Left renal cortex interstitium (tissue), 4 donors: ENCODE measurements at places on chromosomes 16 and 17. TPM values are rescaled to one million over a fixed set of nuclear protein-coding genes. Genes with fewer than 3 reads are reported as not detected.

DNA sequence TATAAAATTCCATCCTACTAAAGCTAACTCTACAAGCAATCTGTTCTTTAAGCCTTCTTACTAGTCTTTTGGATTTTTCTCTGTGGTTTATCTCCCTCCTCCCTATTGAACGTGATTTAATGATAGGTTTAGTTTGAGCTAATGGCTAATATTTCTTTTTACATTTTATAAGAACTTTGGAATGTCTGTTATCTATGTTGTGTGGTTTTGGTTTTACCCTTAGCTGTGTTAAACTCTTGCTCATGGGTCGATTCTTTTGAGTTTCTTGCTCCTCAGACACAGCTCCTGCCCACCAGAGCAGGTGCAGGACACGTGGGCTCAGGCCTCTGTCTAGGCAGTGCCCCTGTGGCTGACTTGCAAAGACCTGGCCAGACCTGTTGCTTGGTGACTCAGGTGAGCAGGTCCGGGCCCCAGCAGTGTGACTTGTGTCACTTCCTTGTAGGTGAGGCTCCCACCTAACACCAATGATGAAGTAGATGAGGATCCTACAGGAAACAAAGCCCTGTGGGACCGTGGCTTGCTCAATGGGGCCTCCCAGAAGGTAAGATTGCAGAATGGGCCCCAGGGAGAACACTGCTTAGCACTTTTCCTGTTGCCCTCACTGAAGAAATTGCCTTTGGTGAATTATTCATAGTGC is 45.1 kb downstream of the SF3B3 start:
- no peak for DNase-seq

- no peak for DNase-seq
Measured at GRCh38 chr16:70577256-70577698, 53.7 kb downstream of the SF3B3 start.

DNA sequence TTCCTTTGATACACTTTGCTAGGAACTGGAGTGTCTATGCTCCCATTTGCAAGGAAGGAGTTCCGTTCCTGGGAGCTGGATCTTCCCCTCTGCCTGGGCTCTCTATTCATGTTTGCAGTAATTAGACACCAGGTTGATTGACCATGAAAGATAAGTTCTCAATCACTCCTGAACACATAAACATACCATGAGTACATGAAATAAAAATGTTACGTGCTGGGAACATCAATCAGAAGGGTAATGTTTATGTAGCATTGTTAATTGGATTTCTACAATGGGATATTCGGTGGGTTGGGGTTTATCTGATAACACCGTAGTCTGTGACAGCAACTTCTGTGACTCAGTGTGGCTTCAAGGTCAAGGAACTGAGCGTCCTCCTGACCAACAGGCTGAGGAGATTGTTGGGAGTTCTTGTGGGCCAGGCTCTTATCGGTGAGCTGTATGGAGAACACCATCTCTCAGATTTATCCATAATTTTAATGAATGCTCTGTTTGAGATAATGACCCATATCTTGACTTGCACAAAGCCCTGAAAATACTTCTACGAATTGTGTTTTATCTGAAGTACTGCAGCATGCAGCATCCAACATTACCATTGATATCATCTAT is 136.4 kb downstream of the NPIPB5 start:
- DNase-seq: no peak

The LPO gene
- polyA plus RNA-seq: 0.25 TPM

DNA sequence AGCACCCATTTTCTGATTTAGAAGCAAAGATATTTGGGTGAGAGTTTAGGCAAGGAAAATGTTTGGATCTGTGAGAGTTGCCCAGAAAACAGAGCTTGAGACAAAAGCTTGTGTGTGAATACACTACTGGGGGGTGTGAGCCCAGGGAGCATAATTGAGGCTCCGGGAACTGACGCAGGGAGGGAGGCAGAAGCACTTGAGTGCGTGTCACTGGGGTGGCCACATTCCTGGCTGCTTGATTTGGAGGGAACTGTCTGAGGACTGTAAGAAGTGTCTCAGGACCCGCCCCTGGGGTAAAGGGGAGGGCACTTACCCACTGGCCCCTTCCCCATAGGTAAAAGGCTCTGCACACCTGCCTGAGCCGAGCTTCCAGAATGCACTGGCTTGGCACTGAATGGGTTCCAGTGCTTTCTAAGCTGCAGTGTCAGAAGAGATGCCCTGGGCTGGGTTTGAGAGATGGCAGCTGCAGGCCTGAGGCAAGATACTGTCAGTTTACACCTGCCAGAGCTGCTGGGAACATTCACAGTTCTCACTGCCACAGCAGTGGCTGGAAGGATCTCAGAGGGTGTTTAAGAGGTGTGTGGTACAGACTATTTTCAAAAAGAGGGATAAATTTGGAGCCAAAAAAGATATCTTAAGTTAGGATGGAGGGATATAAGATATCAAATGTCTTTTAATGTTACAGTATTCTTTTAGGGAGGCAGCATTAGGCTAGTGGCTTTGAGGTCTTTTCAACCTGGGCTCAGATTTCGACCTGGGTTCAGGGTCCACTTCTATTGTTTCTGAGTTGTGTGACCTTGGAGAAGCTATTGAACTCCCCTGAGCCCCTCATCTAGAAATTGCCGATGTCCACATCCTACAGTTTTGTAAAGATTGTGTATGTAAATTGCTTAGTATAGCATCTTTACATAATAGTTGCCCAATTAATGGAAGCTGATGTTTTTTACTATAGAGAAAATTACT is 6.9 kb upstream of the TEX2 start:
- no peak for DNase-seq

DNA sequence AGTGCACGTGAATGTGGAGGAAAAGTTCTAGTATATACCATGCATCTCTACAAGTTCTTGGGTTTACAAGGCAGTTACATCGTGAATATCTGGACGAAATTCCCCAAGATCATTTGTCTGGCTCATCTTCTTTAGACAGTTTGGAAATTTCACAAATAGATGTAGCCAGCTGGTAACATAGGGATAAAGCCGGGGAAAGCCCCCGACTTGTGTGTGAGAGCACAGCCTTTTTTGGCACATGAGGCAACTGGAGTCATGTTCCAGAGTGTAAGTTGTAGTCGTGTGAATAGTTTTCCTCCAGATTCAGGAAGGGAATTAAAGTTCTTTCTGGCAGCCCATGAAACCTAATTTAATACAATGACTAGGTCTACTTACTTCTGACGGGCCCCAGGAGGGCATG is 62.3 kb downstream of the MARCHF10 start:
- DNase-seq: no peak

GRCh38 chr16:12061336-12062055 is 85.0 kb downstream of the SNX29 start:
- no peak for DNase-seq

- no peak for DNase-seq
Measured at GRCh38 chr16:87017371-87018012, 299.7 kb downstream of the C16orf95 start.

DNA sequence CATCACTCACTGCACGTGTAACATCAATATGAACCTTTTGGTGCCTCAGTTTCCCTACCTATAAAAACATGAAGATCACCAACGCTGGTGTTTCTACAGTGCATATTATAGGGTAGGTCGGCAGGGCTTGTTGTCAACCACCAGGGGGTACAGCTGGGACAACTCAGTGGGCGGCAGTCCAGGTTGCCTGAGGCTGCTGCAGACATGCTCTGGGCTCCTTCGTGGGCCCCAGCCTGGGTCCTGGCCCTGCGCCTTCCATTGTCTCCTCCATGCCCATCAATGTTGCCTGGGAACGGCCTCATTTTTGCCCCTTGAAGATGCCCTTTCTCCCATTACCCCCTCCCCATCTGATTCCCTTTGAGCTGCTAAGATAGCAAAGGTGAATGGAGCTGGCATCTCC is 89.8 kb downstream of the GSG1L start:
- no peak for DNase-seq

DNA sequence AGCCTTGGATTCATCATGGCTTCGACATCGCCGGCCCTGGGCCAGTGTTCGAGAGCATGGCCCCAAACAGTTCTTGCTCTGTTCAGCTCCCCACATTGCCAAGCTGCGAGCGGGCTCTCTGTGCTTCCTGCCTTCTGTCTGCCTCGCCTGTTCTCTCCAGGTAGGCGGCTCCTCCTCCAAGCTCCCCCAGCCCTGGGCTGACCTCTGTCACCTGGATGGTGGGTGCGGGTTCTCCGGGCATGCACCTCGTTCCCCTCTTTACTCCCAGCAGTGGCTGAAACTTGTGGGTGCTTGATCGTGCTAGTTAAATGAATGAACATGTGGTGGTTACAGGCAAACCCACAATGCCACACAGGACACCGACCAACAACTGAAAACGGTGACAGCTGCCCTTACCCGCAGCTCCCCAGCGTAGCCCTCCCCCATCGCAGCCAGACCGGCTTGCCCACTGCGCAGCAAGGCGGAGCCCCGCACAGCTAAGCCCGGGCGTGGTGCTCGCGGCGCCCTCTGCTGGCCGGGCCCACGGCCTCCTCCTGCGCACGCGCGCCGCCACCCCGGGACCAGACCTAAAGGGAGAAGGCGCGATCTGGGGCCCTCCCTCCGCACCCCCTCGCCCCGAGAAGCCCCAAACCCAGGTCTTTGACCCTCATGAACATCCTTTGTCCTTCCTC is 23.0 kb upstream of the EIF1 start:
- DNase-seq: no peak

DNA sequence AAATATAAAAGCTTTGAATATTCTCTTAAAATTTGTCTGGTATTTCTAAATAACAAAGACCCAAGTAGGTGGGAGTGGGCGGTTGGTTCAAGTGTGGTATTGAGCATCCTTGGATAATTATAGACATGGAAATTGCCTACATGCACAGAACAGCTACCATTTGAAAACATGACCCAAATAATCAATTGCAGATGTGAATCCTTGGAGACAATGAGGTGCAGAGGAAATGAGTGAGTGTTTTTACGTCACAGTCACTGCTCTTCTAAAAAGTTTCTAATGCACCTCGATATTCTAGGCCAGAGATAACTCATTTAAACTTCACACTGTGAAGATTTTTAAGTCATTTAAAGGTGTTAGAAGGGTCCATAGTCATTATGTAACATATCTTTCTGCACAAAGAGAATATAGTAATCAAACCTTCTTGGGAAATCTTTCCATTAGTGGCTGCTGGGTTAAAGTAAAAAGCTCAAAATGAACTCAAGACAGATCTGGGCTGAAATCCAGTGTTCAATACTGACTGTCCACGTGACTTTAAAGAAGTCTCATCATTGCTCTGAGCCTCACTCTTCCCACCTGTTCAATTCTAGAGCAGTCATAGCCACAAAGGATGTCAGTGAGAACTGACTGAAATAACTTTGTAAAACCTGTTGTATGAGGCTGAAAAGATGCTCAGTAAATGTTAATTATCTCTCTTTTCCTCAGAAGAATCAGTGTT is 144.5 kb downstream of the CDH11 start:
- DNase-seq: no peak

GRCh38 chr16:31696968-31697743 is 169.5 kb downstream of the AHSP start:
- no peak for DNase-seq

DNA sequence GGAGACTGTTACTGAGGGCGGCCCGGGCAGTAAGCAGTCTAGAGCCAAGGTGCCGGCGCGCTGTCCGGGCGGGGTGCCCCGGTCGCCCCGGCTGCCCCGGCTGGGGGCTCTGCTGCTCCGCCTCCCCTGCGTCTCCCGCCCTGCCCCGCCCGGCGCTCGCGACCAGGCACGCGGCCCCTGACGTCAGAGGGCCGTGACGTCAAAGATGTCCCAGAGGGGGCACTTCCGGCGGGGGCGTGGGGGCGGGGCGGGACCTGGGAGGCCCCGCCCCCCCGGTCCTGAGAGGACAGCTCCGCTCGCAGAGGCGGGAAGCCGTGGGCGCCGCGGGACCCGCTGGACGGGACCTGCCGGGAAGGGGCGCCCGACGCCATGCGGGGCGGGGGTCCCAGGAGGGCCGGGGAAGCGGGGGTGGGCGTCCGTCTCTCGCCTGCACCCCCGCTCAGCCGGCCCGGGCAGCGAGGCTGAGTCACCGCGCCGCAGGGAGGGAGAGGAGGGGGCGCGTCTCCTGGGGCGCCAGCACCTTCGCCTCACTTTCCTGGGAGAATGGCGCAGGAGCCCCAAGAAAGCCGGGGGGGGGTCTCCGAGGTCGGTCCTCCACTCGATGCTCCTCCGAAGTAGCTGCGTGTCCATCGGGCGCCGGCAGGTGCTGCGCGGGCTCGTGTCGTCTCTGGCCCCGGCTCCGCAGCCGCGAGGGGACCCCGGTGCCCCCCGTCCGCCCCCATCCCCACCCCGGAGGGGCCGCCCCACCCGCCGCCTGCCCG is 4.4 kb upstream of the HIC1 start:
- DNase-seq: no peak

- DNase-seq: no peak
Measured at GRCh38 chr16:680625-680945, 375 bp downstream of the STUB1 start.

- no peak for DNase-seq
Measured at GRCh38 chr16:49630783-49631182, 225.1 kb downstream of the ZNF423 start.

GRCh38 chr17:79628861-79629547 is 18.2 kb upstream of the RBFOX3 start:
- DNase-seq: no peak

- no peak for DNase-seq
Measured at GRCh38 chr16:76900285-76901263, 290.4 kb upstream of the MON1B start.

DNA sequence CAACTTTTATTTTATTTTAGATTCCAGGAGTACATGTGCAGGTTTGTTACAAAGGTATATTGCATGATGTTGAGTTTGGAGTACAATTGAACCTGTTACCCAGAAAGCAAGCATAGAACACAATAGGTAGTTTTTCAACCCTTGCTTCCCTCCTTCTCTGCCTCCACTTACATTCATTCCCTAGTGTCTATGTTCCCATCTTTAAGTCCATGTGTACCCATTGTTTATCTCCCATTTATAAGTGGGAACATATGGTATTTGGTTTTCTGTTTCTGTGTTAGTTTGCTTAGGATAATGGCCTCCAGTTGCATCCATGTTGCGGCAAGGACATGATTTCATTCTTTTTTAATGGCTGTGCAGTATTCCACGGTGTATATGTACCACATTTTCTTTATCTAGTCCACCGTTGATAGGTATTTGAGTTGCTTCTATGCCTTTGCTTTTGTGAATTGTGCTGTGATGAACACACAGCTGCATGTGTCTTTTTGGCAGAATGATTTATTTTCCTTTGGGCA is 114.0 kb upstream of the NACA2 start:
- no peak for DNase-seq

DNA sequence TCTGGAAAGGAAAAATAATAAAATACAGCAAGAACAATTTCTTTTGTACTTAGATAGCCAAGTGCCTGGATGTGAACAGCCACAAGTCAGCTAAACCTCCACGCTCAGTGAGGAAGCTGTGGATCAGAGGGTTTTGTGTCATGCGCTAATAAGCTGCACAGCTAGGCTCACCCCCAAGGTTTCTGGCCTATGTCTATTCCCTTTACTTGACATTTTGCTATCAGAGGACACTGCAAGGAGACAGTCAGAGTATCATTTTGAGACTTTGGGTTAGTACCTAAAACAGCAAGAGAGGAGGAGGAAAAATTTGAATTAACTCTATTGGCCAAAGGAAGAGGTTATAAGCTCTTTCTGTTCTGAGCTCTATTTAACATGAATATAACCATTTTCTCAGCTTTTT is 139.3 kb downstream of the KCNJ2 start:
- no peak for DNase-seq
